ENCODE measurements at places on chromosomes 13 and 19.

GRCh38 chr13:43911278-43911677, 31.6 kb downstream of the LACC1 start:
- DNase-seq: no peak

DNA sequence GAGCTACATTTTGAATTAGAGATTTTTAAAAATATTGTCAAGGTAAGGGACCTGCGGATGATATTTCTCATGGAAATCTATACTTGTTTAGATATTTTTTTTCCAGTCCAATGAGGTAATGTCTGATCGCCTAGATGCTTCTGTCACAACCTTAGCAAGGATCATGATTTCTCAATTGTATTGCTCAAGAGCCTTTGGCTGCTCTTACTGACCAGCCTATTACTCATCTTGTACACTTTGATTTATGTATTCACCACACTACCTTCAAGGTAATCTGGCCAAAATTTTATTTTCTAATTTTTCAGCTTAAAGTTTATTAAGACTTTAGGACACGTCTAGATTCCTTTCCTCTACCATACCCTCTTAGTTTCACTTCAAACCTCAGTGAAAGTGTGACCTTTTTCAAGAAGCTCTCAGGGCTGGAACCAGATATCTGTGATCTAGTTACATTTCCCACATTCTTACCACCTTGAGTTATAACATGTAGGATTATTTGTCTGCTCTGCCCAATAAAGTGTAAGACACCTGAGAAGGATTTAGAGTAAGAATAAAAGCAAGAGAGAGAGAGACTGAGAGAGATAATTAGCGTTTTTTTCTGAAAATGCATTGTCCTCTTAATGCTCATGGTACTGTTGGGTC, 197.1 kb downstream of the ITGBL1 start:
- no peak for DNase-seq

GRCh38 chr19:42301646-42302203, at the start of gene PRR19:
PRR19 (plus strand) TSS chr19:42302132; CDS start chr19:42309585, 7,453 bp downstream.
- no peak for DNase-seq

GRCh38 chr13:38086013-38086412, 216.4 kb upstream of the TRPC4 start:
- no peak for DNase-seq

Data from RWPE2 (cell line).